ENCODE measurements at places on chromosomes 4 and X.
A peak's percentile ranks its signal among the peaks of the same experiment; 100 is the strongest.

DNA sequence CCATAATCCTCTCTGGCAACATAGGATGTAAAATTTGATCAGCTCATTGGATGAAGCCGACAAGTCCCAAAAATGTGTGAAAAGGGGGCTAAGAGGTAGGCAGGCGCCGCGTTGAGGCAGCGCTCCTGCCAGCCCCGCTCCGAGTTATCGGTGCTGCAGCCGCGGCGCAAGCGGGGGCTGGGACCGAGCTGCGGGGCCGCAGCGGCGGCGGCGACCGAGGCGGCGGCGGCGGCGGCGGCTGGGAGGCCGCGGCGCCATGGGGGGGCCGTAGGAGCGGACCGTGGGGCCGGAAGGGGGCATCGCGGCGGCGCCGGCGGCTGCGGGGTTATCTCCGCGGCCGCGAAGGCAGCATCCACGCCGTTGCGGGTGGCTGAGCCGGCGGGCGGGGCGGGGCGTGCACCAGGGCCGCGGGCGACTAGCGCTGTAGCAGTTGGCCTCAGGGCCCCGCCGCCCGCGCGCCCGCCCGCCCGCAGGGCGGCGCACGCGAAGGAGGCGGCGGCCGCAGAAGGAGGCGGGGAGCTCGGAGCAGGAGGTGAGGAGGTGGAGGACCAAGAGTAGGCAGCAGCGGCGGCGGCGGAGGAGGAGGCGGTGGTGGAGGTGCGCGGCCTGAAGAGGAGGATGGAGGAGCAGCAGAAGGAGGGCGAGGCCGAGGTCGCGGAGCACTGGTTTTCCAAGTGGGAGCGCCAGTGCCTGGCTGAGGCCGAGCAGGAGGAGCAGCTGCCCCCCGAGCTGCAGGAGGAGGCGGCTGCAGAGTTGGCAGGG is 126.0 kb upstream of the CXorf66 start:
- peak; percentile 4 for DNase-seq

GRCh38 chrX:134454506-134454905 is 5.5 kb upstream of the HPRT1 start:
- DNase-seq: no peak

DNA sequence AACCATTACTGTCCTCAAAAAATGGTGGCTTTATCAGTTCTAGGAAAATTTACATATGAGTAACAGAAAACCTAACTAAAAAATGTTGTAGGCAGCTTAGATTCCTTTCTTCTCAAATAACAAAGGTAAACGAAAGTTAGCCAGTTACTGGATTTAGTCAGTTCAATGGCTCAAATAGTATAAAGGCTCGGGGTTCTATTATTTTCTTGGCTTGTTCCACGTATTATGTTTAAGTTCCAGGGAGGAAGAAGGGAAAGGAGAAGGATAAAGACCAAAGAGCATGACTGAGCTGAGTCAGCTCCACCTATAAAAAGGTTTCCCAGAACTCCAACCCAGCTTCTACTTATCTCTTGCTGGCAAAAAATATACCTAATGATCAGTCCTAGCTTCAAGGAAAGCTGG is 41.0 kb upstream of the MAB21L2 start:
- no peak for DNase-seq

- DNase-seq: peak; percentile 34
Observed at GRCh38 chrX:79259073-79259689, 108.0 kb downstream of the ITM2A start.

DNA sequence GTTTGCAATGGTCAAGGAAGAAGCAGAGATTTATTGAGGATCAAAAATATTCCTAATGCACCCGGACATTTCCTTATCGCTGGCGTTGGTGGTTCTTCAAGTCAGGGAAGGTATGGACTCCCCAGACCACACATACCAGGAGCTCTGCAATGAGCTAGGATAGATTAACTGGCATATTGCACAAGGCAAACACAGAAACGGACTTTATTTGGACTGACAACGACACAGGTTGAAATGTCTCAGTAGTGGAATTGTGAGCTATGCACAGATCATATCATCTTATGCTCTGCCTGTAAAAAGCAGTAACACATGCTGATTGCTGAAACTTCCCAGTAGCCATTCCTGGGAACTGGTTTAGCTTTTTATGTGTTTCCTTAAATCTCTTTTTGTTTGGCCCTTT is 1.7 kb downstream of the TSPAN7 start:
- DNase-seq: no peak

- peak; percentile 36 for DNase-seq
Observed at GRCh38 chrX:153900831-153901752, 3.4 kb upstream of the AVPR2 start.

GRCh38 chr4:74021601-74022000 is 16.9 kb downstream of the CXCL3 start:
- DNase-seq: no peak

GRCh38 chr4:123784626-123785025 is 388.0 kb downstream of the SPRY1 start:
- no peak for DNase-seq

GRCh38 chr4:123777373-123777772 is 380.8 kb downstream of the SPRY1 start:
- DNase-seq: no peak

GRCh38 chrX:40068048-40068447 is 29.7 kb downstream of the BCOR start:
- DNase-seq: no peak

- no peak for DNase-seq
Observed at GRCh38 chr4:37615059-37615719, 71.0 kb downstream of the RELL1 start.

GRCh38 chr4:171340258-171340657 is 472.9 kb upstream of the GALNTL6 start:
- no peak for DNase-seq

DNA sequence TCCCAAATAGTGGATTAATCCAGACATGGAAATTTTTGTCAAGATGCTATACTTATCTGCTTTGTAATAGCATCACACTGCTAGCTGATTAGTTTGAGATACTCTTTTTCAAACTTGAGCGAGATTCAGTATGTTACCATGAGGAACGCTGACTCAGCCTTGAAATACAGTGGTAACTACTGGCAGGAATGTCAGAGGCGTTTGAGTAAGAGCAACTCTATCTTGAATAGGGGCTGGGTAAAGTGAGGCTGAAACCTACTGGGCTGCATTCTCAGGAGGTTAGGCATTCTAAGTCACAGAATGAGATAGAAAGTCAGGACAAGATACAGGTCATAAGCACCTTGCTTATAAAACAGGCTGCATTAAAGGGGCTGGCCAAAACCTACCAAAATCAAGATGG is 2519.6 kb downstream of the ARAP2 start:
- DNase-seq: no peak

- DNase-seq: no peak
Observed at GRCh38 chrX:124805486-124805885, 459.1 kb downstream of the SH2D1A start.

GRCh38 chrX:149633511-149633910 is 1.9 kb upstream of the TMEM185A start:
- DNase-seq: no peak

DNA sequence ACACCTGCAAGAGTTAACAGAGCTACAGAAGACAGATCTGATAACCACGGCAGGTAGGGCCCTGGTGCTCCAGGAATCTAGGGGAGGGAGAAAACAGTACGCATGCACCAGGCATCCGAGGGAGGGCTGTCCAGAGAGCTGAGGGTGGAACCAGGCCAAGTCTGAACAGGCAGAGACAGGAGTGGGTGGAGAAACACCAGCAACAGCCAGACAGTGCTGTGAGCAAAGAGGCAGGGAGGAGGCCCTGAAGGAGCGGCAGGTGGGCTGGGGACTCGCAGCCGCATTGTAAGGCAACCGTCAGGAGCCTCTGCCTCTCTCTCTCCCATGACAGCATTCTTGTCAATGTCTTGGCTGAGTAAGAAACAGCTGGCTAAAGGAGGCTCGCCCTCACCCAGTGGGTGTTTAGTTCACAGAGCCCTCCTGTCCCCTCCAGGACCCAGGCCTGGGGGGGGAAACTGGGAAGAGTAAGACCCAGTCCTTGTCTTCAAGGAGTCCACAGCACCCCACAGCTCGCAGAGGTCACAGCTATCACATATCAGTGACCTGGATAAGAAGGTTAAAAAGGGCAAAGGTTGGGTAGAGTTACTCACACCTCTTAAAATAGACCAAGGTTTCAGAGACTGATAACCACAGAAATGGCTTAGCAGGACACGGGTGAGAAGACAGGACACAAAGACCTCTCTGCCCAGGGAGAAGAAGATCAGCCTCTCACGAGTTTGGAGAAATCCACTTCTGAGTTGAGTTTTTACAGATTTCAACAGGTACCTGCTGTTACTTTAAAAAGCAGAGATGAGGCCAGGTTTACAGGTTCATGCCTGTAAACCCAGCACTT is 10.5 kb downstream of the ACSL1 start:
- DNase-seq: no peak

GRCh38 chr4:71872767-71873415 is 89.0 kb upstream of the GC start:
- DNase-seq: no peak

DNA sequence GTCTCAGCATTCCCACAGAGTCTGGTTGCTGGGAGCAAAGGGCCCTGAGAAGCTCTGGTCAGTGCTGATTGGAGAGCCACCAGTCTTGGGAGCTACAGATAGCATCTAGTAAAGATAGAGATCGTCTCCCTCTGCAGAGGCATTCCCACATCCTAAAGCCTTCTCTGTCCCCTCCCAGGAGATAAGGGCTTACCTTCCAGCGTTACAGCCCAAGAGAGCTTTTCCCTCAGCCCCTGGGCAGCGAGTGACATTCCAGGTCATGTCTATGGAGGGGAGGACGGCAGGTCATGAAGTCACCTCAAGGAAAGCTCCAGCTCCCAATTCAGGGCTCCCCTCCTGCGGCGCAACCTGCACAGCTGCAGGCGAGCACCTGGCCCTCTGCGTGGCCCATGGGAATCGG is 29.9 kb downstream of the CLDN34 start:
- no peak for DNase-seq

DNA sequence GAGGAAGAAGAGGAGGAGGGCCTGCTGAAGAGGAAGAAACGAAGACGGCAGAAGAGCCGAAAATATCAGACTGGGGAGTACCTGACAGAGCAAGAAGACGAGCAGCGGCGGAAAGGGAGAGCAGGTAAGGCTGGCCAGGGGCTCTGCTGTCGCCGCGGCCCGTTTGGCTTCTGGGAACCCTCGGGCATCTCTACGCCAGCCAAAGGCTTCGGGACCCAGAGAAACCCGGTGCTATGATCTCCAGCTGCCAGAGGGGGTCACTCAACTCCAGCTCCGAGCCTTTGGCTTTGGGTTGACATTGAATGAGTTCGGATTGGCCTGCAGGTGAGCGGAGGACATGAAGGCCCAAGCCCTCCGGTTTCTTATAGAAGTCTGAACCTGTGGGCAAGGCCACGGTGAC is 42.8 kb downstream of the BCORL1 start:
- no peak for DNase-seq

DNA sequence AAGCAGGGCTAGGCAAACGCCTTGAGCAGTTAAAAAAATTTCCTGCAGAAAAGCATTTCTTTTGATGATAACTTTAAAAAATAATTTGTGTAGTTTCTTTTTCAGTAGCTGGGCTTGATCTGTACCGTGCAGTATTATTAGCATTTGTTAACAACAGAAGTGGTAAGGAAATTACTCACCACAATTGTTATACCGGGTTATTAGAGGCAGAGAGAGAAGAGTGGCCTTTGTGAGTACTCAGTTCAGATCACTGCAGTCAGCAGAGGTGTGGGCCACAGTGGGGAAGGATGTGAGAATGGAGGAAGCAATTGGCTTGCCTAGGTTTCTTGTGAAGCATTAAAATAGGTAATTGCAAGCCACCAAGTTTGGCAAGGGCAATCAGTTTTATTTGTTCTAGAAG is 14.3 kb upstream of the IL21 start:
- no peak for DNase-seq

DNA sequence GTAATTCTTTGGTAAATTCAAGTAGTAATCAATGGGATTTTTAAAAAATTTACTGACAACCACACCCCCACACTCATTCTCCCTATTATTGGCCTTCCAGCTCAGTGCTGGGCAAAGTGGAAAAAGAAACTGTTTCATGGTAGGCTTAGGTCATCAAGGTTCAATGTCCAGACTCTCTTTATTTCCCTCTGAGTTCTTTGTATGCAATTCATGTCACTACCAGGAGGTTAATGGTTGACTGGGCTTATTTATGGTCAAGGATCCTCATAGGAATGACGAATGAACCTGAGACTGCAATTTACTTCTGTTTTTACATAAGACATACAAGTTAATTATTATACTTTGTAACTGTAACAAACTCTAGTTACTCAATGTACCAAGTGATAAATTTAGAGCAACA is 403.2 kb downstream of the KLHL13 start:
- DNase-seq: no peak

DNA sequence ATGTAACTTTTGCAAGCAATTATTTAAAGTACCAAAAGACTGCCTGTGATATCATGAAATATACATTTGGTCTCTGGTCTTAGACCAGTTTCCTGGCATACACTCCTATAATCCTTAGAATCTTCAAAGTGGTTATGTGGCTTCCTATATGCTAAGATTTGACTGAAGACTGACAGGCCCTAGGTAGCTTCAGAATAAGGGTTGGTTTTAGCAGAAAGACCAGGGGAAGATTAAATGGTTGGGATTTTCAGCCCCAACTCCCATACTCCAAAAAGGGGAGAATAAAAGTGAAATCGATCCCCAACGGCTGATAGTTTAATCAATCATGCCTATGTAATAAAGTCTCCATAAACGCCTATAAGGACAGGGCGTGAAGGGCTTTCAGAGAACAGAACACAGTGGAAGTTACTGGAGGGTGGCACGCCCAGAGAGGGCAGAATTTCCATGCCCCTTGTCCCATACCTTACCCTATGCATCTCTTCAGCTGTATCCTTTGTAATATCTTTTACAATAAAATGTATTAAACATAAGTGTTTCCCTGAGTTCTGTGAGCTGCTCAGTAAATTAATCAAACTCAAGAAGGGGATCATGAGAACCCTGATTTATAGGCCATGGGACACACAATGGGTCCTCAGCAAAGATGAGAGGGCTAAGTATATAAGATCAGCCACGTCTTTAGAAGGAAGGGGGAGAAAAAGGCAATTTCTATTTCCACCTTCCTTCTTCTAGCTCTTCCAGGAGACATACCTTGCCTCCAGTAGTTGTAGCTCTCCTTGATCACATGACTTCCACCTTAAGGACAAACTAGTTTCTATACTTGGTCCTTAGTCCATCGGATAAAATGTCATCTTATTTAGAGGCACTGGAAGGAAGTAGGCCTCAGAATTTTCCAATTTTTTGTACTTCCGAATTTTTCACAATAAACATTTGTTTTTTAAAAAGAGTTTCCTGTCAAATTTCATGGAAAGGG is 26.8 kb downstream of the ANKRD17 start:
- no peak for DNase-seq

DNA sequence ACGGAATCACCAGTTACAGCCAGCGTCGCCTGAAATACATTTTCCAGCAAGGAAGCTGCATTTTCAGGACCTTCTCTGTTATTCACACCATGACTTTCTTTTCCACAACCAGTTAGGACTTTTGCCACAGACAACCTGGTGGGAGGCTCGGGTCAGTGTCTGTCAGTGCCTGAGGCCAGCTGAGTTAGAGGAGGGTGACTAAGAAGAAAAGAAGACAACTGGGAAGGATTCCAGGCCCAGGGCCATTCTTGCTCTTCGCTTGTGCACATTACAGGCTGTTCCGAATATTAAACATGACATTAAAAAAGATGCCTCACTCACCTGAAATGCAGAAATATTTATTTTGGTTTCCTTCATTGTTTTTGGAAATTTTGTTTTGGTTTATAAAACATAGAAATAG is 21.4 kb upstream of the CENPU start:
- DNase-seq: no peak
